Stimulated activated CD4-positive, alpha-beta T cell treated with anti-CD3 and anti-CD28 coated beads, TNF-alpha, amount 100 ng/mL, for 1 hour (primary cell): ENCODE measurements at places on chromosomes 4 and X.

- no peak for DNase-seq
Observed at GRCh38 chrX:136476501-136476900, 11.2 kb upstream of the BRS3 start.

GRCh38 chr4:94979621-94980020, 221.9 kb downstream of the BMPR1B start:
- no peak for DNase-seq

- no peak for DNase-seq
Observed at GRCh38 chrX:148611993-148612392, 111.6 kb downstream of the AFF2 start.

- DNase-seq, result peak; percentile 52
Observed at GRCh38 chr4:10461091-10461849, 4.0 kb upstream of the ZNF518B start.

DNA sequence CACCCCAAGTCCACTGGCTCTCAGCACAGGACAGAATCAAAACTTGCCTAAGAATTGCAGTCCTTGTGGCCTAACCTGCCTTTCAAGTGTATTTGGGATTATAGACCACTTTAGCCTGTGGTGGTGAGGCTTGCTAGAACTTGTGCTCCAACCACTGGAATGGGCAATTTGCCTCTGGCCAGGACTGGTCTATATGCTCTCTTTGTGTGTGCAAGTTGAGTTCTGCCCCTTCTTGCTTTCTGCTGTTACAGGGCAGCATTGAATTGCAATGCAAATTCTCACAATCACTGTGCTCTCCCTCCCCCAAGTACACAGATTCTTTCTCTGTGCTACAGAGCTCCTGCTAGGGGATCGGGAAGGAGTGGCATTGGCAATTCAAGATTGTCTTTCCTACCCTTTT, 233.6 kb upstream of the DIPK2B start:
- no peak for DNase-seq

DNA sequence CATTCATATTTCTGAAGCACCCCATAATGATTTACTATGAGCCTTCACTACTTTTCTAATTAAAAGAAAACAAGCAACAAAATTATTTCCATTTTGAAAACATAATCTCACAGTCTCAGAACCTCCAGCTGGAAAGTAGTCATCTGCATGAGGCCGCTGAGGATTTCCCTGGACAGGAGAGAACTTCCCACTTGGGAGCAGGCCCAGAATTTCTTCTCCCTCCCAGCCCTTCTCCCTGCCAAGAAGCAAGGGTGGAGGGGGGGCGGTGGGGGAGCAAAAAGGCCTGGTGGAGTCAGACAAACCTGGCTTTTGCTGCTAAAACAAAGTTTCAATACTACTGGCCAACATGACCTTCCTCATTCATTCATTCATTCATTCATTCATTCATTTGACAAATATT, 167.3 kb downstream of the PJA1 start:
- DNase-seq, result no peak

- no peak for DNase-seq
Observed at GRCh38 chrX:106802388-106803275, at the start of gene TBC1D8B. Gene TBC1D8B (plus strand): TSS chrX:106802673. CDS start chrX:106802854, 181 bp downstream.

GRCh38 chr4:53059871-53060270, 197.8 kb downstream of the RASL11B start:
- DNase-seq, result no peak

- no peak for DNase-seq
Observed at GRCh38 chr4:101643186-101643837, 147.2 kb upstream of the BANK1 start.

- DNase-seq, result no peak
Observed at GRCh38 chrX:70504772-70505450, 60.3 kb downstream of the DLG3 start.

DNA sequence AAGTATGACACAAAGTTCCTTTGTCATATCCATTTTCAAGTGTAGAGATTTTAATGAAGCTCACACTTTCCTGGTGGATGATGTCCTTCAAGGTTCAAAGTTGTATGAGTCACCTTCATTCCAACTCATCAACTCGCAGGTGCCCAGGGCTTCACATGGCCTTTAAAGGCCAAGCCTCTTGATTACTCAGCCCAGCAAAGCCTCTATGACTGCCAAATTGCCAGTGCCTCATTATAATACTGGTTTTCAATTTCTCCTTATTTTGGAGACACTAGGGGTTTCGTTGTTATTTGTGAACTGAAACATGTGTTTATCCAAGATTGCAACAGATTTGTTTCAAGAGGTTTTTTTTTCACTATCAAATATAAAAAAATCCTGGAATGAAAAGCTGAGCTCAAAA, 45.9 kb upstream of the PPP3CA start:
- DNase-seq, result no peak

- DNase-seq, result no peak
Observed at GRCh38 chr4:133865612-133866327, 335.8 kb downstream of the PABPC4L start.

GRCh38 chrX:82087699-82088098, 885.8 kb downstream of the SH3BGRL start:
- DNase-seq, result no peak

- DNase-seq, result no peak
Observed at GRCh38 chr4:7360806-7361205, 73.9 kb downstream of the PSAPL1 start.

GRCh38 chrX:124362072-124362471, 15.7 kb downstream of the SH2D1A start:
- no peak for DNase-seq

DNA sequence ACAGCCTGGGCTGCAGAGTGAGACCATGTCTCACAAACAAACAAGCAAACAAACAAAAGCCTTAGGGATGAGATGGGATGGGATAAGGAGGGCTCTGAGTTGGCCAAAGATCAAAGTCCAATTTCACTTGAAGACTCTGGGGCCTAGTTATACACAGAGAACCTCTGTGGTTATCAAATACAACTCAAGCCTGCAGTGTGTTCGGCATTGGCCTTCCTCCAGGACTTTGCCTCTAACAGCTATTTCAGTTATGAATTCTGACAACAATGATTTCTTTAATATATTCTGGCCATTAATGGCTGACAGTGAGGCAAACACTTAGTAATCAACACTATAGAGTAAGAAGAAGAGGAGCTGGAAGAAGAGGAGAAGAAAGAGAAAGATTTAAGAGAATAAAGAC, 171.1 kb downstream of the PDGFRA start:
- DNase-seq, result no peak

- no peak for DNase-seq
Observed at GRCh38 chr4:166400270-166400894, 527.3 kb downstream of the TLL1 start.

GRCh38 chrX:132957211-132958090, 978 bp downstream of the HS6ST2 start:
- no peak for DNase-seq

DNA sequence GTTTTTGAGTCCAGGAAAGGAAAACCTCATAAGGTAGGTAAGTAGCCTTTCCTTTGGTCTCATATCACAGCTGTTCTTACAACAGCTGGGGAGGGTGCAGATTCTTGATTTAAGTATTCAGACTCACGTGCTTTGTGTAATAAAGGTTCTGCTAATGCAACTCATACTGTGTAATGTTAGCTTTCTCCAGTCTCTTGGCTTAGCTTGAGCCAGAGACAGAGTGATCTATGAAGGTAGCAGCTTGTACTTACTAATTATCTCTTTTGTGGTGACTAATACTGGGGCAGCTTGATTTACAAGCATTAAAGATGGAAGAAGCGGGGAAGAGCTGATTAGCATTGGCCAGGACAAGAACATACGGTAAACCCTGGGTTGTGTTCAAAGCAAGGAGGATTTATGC, 80.3 kb downstream of the LNX1 start:
- no peak for DNase-seq

DNA sequence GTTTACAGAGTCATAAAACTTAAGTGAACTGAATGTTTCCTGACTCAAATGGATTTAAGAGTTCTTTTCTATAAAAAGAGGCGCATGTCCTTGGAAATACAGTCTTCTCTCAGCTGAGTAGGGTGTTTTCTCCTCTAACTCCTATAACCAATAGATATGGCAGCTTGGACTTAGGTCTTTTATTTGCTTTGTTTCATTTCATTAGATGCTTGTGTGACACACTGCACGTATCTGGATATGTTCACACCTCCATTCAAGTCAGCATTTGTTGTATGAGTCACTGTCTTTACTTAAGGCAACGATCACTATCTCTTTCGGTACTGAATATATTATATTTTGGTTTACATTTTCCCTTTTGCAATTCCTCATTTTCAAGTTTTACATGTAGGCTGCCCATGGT, 136.6 kb downstream of the ARSF start:
- no peak for DNase-seq

DNA sequence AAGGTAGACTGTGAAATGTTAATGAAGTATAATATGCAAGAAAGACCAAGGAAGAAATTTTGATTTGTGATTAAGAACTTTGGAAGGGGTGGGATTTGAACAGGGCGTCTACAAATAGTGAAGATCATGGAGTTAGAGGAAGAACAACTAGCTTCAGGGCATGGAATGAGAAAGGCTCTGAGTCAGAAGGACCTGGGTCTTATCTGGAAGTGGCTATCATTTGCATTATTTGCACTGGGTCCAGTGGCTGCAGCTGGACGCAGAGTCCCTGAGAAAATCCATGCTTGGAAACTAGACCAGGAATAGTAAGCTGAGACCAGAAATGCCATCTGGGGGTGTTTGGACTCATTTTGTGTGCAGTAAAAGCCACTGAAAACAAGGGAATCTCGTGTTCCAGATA, 4.3 kb upstream of the LIMCH1 start:
- no peak for DNase-seq
